ENCODE measurements at places on chromosomes 16 and 17.

DNA sequence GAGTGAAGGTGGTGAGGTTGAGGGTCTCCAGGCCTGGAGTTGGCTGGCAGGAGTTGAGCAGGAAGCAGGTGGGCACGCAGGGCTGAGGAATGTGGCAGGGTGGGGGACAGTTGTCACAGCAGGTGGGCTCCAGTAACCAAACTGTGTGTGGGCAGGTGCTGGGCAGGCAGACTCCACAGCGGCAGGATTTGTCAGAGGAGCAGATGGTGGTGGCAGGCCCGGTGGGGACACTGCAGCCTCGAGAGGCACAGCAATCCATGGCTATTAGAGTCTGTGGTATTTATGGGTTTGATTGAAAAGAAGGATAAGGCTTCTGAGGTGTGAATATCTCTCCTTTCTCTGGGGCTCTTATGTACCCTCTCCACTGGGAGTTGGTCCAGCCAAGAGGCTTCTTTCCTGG lies at the start of gene KRTAP3-3:
TSS of gene KRTAP3-3 (minus strand) at position 326 of the 400 bp plus-strand sequence. CDS start at position 259, 67 bp downstream.
- DNase-seq, result no peak

GRCh38 chr16:10877472-10877946 lies 507 bp downstream of the CIITA start:
- DNase-seq, result no peak

- DNase-seq, result no peak
Observed at GRCh38 chr16:29815032-29815721, 775 bp upstream of the PAGR1 start.

- no peak for DNase-seq
Observed at GRCh38 chr17:54408731-54409130, 491.9 kb upstream of the TOM1L1 start.

GRCh38 chr17:57355090-57355859 lies 99.0 kb downstream of the MSI2 start:
- no peak for DNase-seq

- DNase-seq, result no peak
Observed at GRCh38 chr16:10297341-10298006, 88.4 kb upstream of the ATF7IP2 start.

DNA sequence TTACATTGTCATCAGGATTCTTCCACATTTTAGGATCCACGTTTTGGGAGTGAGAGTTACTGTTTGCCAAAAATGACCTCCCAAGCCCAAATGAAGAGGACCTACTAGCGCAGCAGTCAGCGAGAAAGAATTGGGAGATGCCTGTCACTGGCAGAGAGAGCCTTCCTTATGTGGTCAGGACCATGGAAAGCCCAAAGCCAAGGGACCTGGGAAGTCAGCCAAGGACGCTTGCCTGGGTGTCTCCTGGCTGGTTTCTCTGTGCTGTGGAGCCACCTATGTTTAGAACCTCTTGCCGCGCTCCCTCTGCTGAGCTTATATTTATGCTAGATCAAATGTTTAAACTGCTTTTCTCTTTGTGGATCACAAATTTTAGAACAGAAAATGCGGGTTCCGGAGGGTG lies 24.9 kb upstream of the RHBDL3 start:
- DNase-seq, result no peak

- DNase-seq, result no peak
Observed at GRCh38 chr16:87264634-87265033, 52.6 kb downstream of the C16orf95 start.

DNA sequence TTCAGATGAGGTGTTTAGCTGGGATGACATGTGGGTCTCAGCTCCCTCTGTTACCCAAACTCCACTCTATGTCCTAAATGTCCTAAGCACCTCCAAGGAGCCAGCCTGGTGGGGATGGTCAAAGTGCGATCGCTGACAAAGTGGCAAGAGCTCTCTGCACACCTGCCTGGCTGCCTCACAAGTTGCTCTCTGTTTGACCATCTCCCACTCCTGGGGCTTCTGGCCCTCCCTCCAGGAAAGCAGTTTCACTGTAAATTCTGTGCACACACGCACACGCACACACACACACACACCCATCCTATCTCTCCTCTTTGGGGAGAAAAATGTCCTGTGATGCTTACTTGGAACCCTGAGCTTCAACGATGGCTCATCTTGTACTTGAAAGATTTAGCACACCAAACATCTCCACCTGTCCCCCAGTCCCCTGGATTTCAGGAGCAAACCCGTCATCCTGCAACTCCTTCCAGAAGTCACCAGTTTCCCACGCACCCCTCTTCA lies 1.7 kb downstream of the PITPNA start:
- no peak for DNase-seq

GRCh38 chr17:5838661-5839300 lies 231.4 kb upstream of the WSCD1 start:
- no peak for DNase-seq

GRCh38 chr17:64380985-64381384 lies 9.7 kb downstream of the PECAM1 start:
- DNase-seq, result no peak

GRCh38 chr17:83012868-83013778 lies 66.3 kb upstream of the METRNL start:
- no peak for DNase-seq

DNA sequence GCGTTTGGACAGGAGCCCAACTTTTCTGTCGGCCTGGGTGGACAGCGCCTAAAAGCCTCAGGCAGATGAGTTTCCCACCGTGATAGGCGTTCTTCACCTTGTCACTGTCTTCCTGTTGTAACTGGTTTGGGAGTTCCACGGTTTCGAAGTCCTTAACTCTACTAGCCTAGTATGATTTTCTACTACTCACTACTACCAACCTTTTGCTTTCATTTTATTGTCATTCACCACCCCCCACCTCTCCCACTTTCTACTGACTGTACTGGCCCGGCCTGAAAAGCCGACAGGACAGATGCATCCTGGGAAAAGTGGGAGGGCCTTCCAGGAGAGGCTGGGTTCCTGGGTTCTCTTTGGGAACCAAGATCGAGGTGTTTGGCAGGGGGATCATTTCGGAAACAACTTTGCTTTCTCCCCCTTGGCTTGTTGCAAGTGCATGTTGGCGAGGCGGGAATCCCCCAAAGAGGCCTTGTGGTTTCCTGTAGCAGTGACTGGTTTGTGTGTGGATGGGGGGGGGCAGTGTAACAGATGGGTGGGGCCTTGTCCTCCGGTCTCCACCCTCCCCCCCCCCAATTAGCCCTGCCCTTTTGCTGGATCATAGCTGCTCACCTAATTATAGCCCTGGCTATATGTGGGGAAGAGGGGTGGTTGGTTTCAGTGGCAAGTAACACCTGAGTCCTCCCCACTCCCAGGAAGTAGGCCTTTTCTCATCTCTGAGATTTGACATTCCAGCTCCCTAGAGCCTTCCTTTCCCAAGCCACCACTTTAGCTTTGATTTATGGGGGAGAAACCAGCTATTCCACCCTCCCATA lies 1.4 kb downstream of the EIF5A start:
- DNase-seq, result peak; percentile 79

DNA sequence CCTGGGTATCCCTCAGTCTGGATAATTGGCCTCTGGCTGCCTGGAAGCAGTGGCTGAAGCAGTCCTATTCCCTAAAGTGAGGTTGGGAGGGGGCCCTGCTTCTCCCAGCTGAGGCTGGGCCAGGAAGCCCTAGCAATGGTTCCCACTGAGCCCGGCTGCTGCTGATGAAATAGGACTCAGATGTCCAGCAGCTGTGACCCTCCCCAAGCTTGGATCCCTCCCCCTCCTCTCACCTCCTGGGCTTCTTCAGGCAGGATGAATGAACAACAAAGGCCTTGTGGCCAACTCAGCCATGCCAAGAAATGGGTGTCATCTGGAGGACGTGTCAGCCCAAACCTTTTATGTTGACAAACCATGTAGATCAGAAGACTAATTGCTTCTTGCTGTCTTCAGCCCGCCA lies 42.0 kb downstream of the AXIN2 start:
- no peak for DNase-seq

GRCh38 chr17:55816532-55817396 lies 65.9 kb downstream of the PCTP start:
- no peak for DNase-seq

DNA sequence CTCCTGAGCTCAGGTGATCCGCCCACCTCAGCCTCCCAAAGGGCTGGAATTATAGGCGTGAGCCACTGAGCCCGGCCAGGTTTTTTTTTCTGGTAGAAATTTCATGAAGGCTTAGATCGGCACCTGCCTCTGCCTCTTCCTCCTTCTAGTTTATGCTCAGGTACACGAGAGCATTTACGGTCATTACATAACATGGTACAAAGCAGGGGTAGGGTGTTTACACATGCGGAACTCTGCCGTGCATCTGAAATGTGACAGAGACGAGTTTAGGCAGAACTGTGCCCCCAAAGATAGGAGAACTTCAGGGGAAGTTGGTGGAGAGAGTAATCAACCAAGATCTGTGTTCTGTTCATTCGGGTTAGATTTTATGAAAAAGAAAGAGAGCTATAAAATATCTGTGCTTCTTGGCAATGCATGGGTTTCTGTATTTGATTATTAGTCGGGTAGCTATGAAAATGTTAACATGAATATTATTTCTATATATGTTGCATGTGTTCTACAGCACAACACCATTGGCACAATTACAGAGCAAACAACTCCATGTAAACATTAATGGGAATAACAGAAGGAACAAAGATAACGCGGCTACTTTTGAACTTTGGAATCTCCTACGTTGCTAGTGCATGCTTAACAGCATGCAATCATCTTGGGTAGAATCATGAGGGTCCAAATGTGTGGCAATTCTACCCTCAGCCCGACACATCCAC lies 23.5 kb upstream of the MAP2K6 start:
- DNase-seq, result no peak

- no peak for DNase-seq
Observed at GRCh38 chr17:37605081-37605480, 4.1 kb downstream of the SYNRG start.

DNA sequence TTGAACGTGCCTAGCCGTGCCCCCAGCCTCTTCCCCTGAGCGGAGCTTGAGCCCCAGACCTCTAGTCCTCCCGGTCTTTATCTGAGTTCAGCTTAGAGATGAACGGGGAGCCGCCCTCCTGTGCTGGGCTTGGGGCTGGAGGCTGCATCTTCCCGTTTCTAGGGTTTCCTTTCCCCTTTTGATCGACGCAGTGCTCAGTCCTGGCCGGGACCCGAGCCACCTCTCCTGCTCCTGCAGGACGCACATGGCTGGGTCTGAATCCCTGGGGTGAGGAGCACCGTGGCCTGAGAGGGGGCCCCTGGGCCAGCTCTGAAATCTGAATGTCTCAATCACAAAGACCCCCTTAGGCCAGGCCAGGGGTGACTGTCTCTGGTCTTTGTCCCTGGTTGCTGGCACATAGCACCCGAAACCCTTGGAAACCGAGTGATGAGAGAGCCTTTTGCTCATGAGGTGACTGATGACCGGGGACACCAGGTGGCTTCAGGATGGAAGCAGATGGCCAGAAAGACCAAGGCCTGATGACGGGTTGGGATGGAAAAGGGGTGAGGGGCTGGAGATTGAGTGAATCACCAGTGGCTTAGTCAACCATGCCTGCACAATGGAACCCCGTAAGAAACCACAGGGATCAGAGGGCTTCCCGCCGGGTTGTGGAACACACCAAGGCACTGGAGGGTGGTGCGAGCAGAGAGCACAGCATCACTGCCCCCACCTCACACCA lies 724 bp downstream of the GAA start:
- DNase-seq, result no peak

GRCh38 chr16:24002619-24003018 lies 166.8 kb downstream of the PRKCB start:
- DNase-seq, result no peak

- DNase-seq, result no peak
Observed at GRCh38 chr16:75319513-75320411, 68.3 kb upstream of the BCAR1 start.

DNA sequence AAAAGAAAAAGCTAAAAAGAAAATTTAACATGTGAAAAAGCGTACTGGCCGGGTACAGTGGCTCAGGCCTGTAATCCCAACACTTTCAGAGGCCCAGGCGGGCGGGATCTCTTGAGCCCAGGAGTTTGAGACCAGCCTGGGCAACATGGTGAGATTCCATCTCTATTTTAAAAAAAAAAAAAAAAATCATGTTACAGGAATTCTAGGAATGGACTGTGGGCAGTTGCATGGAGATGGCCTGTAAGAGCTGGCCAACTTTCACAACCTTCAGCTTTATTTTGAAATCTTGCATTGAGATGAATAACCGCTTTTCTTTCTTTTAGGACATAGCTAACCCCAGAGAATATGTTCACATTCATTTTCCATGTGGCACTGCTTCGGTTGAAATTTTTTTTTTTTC lies 8.2 kb upstream of the CIAO3 start:
- DNase-seq, result no peak

DNA sequence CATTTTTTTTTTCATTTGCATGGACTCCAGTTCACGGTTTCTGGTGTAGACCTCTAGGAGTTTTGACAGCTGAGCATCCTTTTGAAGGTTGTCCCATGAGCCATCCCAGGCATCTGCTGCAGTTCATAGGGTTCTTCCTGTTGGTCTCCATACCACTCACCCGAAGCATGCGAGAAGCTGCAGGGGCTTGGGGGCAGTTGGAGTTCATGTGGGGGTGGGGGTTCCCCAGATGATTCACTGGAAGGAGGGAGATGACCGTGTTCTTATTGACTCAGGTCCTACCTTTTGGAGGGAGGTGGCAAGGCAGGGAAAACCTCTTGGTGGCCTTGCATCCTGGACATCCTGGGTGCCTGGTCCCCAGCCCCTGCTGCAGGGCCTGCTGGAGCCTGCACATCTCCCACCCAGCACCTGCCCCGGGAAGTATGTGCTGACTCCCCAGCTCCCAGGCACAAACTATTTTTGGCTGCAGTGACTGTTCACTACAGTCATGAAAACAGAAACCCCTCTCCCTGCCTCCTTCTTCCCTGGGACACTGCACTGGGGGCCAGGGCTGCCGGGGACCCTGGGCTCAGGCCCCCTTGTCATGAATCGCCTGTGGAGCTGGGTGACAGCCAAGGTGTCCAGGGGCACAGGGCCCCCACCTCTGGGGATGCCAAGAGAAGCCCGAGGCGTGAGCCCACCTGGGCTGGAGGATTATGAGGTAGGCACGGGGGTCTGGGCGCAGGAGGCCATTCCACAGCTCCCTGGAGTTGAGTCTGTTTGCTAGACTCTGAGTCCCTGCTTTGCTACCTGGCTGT lies 64.9 kb upstream of the LGALS9 start:
- no peak for DNase-seq

DNA sequence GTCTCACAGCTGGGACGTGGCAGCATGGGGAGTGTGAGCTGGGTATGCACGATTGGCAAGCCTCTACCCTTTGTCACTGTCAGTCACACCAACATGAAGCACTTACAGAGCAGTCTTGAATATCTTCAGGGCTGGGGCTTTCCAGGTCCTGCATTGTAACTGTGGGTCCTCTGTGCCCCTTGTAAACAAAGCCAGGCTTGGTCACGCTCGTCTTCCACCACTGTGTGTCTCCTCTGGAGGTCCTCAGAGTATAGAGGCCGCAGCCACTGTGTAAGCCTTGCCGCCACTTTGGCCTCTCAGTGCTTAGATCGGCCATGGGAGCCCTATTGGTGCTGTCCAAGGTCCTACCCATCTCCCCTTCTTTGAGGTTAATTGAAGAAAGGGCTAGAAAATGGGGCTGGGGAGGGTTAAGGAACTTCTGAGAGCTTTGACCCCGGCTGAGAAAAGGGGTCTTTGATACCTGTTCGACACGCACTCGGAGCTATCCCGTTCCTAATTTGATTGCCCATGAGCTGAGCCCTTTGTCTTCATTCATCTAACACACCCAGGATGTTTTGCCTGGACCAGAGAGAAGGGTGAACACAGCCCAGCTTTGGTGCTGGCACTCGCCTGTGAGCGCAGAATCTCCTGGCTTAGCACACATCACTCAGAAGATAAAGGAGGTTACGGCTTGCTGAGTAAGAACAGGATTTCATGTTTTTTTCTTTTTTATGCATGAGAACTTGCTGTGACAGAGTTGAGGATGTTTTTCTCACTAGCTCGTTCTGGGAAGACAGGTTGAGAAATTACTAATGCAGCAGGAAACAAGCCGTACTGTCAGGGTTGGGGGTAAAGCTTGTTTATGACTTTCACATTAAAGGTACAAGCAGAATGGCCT lies 267.9 kb downstream of the CPPED1 start:
- DNase-seq, result no peak

Data from gastrocnemius medialis (tissue), 4 donors.